ENCODE measurements at places on chromosomes 5 and 9.

GRCh38 chr5:36073595-36074216 is 7.0 kb upstream of the UGT3A2 start:
- no peak for DNase-seq

DNA sequence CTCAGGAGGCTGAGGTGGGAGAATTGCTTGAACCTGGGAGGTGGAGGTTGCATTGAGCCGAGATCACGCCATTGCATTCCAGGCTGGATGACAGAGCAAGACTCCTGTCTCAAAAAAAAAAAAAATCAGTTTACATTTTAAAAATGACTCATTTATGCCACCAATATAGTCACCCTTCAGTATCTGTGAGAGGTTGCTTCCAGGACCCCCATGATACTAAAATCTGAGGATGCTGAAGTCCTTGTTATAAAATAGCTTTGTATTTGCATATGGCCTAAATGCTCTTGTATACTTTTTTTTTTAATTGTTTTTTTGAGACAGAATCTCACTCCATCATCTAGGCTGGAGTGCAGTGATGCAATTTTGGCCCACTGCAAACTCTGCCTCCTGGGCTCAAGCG is 5.8 kb downstream of the OCLN start:
- DNase-seq: no peak

DNA sequence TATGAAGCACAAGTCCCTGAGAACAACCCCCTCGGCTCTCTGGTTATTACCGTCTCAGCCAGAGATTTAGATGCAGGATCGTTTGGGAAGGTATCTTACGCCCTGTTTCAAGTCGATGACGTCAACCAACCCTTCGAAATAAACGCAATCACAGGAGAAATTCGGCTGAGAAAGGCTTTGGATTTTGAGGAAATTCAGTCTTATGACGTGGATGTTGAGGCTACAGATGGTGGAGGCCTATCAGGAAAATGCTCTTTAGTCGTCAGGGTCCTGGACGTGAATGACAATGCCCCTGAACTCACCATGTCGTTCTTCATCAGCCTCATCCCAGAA is 1.1 kb downstream of the PCDHB6 start:
- DNase-seq: no peak

GRCh38 chr9:76646249-76646648 is 118.0 kb upstream of the PCA3 start:
- no peak for DNase-seq

- DNase-seq: no peak
These were observed 14.3 kb upstream of the SH3RF2 start for GRCh38 chr5:145922059-145922458.

- no peak for DNase-seq
These were observed 6.3 kb downstream of the EXD3 start for GRCh38 chr9:137416563-137417151.

GRCh38 chr5:1490376-1490775 is 33.4 kb downstream of the LPCAT1 start:
- DNase-seq: no peak

GRCh38 chr9:37329576-37329975 is 92.9 kb upstream of the GRHPR start:
- no peak for DNase-seq

DNA sequence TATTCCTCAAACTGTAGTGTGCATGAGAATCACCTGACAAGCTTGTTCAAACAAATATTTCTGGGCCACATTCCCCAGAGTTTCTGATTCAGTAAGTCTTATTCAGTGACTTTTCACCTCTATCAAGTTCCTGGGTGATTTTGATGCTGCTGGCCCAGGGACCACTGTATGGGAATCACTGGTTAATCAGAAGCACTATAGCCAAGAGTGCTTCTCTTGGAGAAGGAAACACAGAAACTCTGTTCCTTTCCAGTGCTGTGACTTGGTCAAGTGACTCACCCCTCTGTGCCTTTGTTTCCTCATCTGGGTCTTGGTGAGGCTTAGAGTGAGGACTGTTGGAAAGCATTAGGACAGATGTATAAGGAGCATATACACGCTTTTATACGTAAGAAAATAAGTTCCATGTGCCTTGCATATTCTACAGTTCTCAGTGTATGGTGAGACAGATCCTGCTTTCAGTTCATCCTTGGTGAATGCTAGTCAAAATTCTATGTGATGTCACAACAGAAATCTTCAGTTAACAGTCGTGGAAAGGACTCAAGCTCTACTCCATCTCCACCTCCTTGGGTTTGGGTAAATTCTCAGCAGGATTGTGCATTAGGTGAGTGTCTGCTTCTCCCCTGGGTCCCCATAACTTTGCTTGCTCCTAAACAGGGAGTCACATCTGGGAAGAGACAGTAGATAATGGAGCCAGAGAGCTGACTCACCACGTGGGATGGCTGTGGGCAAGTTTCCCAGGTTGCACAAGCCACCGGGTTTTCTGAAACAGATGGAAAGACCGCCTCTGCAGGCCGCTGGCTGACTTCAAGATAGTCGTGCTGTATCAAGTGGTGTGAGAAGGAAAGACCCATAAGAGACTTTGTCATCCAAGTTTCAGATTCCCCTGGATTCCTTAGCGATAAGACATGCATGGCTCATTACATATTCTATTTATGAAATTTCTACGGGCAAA is 117.0 kb downstream of the NXNL2 start:
- no peak for DNase-seq

- no peak for DNase-seq
These were observed 58.3 kb upstream of the AKNA start for GRCh38 chr9:114446036-114446435.

GRCh38 chr9:88198341-88198807 is 60.1 kb upstream of the SPATA31C2 start:
- no peak for DNase-seq

- no peak for DNase-seq
These were observed 13.3 kb downstream of the UCK1 start for GRCh38 chr9:131517761-131518190.

GRCh38 chr9:93488244-93488643 is 34.9 kb upstream of the FAM120AOS start:
- no peak for DNase-seq

DNA sequence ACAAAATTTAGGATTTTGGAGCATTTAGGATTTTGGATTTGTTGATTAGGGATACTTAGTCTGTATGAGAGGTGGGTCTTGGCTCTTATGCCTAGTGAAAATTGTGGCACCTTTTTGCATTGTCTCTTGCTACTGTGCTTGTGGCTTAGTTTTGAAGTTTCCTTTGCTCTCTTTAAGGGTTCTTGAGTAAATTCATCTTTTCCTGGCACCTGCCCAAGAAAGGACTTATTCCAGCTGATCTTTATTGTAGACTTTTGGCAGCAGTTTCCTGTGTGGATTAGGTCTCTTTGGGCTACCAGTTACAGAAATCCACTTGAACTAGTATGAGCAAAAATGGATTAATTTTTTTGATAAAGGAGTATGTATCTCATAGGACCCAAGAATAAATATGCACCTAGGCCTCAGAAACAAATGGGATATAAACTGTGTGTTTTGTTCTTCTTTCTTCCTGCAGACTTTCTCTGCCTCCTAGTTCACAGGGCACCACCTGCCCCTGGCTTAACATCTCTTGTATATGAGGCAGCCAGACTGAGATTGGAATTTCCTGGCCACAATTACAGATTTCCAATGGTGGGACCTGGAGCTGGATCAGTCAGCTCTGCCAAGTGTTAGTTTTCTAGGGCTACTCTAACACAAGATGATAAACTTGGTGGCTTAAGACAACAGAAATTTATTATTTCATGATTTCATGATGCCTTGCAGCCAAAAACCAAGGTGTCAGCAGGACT is 44.6 kb downstream of the FOCAD start:
- DNase-seq: no peak

- DNase-seq: no peak
These were observed 230.8 kb downstream of the ZNF608 start for GRCh38 chr5:124515497-124516245.

- no peak for DNase-seq
These were observed 351.9 kb downstream of the PRELID2 start for GRCh38 chr5:145483212-145483611.

DNA sequence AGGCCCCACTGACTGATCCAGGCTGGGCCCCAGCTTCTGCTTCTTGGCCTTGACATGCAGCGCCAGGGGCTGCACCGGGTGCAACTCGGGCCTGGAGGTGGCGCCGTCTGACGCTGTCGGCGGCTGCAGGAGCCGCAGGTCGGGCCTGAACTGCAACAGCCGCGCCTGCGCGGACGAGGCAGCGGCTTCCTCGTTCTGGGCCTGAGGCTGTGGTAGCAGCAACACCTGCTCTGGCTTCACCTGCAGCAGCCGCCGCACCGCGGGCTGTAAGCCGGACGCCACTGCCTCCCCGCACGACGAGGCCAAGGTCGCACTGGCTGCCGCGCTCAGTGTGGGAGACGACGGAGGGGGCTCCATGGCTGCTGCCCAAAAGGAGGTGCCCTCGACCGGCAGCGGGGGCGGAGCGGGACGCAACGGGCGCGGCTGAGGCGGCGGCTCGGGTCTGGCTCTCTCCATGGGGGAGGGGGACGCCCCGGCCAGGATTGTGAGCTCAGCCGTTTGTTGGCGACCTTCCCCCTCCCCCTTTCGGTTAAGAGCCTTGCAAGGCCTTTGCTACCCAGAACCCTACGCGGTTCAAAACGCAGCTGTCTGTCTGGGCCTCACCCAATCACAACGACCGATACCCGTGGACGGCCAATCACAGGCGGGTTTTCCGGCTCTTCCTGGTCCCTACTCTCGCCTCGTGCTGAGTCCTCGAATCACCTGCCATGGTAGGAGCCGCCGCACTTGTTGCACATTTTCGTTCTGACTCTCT is 438 bp downstream of the SOX30 start:
- DNase-seq: peak; percentile 74

DNA sequence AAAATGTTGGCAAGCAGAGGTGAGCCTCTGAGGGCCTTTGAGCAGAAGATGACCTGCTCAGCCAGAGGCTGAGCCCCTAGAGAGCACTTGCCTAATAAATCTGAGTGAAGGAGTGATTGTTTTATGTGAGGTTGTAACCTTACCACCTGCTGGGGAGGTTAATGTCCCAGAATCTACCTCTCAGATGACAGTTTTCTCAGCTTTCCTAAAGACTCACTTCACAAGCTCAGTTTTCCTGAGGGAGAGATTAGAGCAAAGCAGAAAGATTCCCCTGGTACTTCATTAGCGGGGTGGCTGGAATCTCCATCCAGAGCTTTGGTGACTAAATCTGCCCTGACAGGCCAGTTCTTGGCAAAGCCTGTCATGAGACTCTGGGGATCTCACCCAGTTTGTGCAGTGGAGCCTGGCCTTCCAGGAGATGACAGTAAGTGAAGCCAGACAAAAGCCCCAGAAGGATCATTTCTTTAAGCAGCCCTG is 48.8 kb upstream of the GALNT10 start:
- DNase-seq: no peak

- DNase-seq: no peak
These were observed 1215.7 kb downstream of the MAT2B start for GRCh38 chr5:164721116-164721515.

DNA sequence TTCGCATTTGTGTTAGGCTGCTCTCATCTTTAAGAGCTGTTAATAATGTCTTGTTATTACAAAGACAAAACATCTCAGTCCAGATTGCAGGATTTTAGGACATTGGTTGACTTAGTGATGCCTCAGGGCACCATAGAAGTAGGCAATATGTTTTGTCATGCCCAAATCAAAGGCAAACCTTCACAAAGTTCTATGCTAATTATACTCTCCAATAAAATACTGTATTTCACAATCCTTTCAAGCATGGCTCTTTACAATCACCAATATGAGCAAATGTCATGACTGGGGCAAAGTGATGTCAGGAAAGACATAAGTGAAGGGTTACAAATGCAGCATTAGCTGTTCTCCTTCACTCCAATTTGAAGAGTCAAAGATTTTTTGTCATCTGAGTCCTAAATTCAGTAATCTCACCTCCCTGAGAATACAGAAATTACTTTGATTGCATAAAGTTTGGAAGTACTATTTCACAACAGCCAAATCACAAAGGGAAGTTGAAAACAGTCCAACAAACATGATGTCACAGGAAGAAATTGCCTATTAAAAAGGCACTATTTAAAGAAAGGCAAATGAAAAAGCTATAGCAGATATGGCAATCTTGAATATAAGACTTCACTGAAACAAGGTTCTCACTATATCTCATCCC is 303.2 kb downstream of the PRR16 start:
- no peak for DNase-seq

DNA sequence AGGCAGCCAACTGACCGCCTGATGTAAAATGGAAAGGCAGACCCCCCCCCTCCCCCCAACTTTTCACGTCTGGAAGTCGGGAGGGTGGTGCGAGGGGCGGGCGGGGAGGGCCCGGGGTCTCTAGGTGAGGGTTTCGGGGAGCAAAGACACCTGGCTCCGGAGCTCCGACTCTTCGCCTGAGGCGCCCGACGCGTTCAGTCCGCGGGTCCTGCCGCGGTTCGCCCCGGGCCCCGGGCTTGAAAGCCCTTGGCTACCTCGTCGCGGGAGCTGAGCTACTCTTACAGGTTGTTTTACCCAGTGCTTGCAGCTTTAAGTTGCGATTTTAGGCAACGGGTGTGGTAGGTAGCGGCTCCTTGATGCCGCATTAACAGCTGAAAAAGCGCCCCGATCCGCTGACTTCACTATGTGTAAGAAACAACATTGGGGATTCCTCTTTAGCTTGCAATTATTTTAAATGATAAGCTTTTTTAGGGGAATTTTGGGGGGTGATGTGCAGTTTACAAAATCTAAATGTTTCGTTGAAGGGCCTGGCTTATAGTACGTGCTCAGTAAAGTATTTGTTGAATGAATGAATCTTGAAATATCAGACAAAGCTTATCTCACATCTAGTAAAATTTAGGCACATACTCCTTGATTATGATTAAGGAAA is 722 bp downstream of the CDC42SE2 start:
- DNase-seq: peak; percentile 30

DNA sequence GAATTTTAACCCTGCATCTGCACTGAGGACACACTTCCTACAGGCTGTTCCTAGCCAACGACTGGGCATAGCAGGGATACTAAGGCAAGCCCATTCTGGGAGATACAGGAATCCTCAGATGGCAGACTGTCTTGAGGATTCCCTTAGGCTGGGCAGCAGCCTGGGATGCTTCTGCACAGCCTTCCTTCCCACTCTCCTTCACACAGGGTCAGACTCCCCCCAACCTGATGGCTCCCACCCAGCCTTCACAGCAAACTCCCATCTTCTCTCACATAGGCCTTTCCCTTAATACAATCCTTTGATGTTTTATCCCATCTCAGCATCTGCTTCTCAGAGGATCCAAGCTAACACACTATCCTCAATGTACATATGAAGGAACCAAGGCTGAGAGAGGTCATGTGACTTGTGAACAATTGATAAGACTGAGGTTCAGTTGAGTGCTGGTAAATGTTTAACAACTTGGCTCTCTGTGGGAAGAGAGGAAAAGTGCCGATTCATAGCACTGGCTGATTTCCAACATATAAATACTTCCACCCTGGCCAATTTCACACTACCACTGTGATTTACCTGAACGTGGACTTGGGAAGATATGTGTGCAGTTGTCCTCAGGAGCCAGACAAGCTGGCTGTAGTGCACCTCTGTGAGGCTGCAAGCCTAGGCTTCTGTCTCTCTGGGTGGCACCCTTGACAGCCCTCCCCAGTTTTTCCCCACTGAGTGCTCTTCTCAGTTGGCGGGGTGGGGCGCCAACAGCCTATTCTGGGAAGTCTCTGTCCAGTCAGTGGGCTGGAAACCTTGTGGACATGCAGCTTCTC is 120.2 kb upstream of the TRIM32 start:
- DNase-seq: no peak
